Activated T-cell treated with anti-CD3 and anti-CD28 coated beads for 24 hours (primary cell): ENCODE measurements at places on chromosomes 12 and 14.

DNA sequence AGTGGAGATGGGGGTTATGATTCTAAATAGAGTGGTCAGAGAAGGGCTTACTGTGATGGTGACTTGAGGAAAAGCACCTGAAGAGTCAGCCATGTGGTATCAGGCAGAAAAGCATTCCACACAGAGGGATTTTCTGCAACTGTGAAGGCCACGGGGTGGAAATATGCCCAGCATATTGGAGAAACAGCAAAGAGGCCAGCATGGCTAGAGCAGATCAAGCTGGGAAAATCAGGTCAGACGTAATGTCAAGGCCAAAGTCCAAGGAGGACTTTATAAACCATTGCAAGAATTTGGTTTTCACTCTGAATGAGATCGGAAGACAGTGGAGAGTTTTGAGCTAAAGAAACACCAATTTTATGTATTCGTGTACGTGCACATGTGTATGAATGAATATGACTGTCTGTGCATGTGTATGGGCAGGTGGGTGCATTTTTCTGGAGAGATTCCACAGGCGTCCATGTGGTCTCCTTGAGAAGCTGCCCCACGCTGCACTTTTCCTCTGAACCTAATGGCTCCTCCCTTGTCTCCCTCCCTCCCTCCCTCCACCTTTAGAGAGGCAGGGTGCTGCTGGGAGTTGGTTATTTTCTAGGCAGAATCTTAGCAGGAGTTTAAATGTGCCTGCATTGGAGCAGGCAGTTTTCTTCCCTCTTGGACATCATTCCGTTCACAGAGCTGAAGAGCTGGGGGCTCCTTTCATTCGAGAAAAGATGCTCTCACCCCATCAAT is 97.4 kb upstream of the PPP4R3A start:
- no peak for DNase-seq

DNA sequence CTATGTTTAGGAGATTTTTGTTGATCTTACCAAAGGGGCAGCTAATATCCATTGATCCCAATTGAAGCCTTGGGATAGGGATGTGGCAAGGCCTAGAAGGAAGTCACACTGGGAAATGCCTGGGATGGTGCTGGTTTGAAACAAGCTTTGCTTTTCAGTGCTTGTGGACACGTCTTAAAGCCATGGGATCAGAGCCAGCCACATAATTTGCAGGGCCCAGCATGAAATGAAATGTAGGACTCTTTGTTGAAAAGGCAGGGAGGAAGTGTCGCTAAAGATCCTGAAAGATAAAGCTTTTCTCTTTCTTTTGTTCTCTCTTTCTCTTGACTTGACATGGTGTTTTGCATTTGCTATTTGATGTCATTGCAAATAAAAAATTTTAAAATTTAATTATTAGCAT is 5.0 kb downstream of the TTC9 start:
- DNase-seq: no peak

- DNase-seq: no peak
Observed at GRCh38 chr14:103243764-103244737, 90.0 kb upstream of the EIF5 start.

DNA sequence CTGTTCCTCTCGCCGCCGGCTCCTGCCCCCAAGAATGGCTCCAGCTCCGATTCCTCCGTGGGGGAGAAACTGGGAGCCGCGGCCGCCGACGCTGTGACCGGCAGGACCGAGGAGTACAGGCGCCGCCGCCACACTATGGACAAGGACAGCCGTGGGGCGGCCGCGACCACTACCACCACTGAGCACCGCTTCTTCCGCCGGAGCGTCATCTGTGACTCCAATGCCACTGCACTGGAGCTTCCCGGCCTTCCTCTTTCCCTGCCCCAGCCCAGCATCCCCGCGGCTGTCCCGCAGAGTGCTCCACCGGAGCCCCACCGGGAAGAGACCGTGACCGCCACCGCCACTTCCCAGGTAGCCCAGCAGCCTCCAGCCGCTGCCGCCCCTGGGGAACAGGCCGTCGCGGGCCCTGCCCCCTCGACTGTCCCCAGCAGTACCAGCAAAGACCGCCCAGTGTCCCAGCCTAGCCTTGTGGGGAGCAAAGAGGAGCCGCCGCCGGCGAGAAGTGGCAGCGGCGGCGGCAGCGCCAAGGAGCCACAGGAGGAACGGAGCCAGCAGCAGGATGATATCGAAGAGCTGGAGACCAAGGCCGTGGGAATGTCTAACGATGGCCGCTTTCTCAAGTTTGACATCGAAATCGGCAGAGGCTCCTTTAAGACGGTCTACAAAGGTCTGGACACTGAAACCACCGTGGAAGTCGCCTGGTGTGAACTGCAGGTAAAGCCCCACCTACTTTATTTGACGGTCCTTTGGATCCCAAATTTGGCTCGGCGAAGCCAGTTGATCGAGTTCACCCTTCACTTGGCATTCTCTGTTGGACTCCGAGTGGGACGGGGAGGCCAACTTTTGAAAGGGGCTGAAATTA is 1.5 kb downstream of the WNK1 start:
- peak; percentile 28 for DNase-seq

DNA sequence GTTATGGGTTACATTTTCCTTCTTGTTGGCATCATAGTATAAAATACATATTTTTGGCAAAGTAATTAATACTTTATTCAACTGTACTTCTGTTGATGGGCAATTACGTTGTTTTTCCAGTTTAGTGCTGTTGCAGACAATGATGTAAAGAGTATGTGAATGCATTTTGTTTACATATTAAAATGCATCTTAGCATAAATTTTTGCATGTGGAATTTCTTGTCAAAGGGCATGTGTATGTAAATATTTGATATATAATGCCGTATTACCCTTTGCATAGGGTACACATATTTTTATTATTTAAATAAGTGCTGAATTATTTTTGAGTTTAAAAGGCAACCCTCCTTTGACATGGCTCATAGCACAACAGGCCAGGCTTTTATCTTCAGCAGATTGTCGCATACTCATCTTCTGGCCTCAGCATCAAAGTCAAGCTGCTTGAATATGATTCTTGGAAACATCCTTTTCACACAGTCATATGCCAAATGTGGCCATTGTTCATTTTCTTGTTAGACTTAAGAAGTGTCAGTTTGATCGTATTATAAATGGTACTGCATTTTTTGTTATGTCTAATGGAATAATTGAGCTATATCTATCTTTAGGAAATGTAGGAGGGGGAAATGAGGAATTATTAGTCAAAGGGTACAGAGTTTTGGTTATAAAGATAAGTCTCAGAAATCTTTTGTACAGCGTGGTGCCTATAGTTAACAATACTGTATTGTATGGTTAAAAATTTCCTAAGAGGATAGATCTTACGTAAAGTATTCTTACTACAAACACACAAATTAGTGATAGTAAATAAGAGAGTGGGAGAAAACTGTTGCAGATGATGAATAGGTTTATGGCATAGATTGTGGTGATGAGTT is 138.5 kb downstream of the FUT8 start:
- no peak for DNase-seq

- no peak for DNase-seq
Observed at GRCh38 chr14:103839579-103839978, 7.8 kb downstream of the PPP1R13B start.

DNA sequence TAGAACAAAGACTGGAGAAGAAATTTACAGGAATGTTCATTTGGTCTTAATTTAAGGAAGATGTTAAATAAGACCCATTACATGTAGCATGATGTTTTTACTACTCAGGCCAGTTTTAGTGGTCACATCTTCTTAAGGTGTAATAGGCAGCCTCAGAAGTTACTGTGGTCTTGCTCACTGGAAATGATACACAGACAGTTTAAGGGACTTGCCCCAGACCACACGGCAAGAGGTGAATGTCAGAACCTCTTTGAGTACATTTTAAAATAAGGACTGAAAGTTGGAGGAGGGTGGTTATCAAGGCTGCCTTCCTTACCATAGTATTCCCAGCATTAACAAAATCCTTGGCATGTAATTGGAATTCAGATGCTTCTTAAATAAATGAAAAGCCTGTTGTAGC is 37.9 kb downstream of the LRRK2 start:
- no peak for DNase-seq

- DNase-seq: no peak
Observed at GRCh38 chr12:12660201-12660600, 35.8 kb downstream of the GPR19 start.

- no peak for DNase-seq
Observed at GRCh38 chr12:47753021-47754001, 5.4 kb downstream of the RAPGEF3 start.

DNA sequence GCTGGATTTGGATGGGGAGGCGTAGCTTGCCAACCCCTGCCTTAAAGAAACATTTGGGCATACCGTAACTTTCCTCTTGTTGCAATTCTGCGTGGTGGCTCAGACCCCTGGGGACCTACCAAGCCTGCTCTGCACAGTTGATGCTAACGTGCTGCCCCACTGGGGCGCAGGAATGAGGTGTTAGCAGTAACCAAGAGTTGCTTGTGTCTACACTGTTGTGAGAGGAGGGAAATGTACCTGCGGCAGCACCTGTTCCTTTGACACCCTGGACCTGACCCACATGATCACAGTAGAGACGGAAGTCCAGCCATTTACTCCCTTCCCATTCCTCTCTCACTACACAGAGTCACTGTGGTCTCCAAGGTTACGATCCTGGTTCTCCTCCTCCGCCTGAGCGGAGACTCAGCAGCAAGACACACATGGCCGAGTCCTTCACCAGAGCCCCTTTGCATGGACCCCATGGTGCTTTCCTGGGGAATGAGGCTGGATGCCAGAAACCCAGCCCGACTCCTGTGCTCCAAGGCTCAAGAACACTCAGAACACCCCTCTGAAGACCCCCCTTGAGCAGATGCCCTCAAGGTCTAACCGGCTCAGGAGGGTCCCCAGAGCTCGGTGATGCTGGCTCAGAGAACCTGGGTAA is 84.8 kb downstream of the FBXL14 start:
- DNase-seq: no peak

DNA sequence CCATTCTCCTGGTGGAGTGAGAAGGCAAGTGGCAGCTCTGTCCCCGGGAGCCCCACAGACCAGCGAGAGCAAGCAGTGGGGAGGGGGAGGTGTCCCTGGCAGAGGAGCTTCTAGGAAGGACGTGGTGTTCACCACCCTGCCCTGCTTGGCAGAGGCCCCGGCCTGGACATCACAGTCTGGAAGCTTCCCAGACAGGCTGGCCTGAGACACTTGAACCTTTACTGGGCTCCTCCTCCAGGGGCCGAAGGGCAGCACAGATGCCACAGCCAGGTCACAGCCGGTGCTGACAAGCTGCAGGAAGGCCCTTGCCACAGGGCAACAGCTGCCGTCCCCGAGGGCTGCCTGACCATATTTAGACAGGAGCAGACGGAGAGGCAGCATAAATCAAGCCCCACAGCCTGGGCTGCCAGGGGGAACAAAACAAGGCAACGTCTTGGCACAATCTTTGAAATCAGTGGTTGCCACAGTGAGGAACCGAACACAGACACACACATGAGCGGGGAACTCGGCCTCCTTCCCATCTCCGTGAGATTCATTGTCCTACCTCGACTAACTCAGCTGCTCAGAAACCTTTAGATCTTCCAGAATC is 28.5 kb downstream of the PRIMA1 start:
- no peak for DNase-seq

DNA sequence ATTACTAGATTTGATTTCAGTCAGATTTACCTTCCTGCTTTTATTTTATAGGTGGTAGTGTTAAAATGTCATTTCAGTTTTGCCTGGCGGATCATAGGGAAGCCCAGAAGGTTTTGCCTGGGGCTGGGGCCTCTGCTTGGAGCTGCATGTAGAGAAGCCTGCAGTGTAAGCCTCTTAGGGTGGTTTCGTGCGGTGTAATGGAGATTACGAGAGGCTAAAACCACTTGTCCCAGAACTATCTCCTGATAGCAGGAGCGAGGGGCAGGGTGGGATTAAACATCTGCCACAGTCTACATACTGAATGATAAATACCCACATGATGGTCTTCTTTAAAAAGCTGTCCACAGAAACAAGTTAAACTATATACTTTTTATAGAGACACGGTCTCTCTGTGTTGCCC is 35.0 kb upstream of the DICER1 start:
- DNase-seq: no peak

GRCh38 chr12:51752234-51752889 is 96.2 kb downstream of the FIGNL2 start:
- no peak for DNase-seq

DNA sequence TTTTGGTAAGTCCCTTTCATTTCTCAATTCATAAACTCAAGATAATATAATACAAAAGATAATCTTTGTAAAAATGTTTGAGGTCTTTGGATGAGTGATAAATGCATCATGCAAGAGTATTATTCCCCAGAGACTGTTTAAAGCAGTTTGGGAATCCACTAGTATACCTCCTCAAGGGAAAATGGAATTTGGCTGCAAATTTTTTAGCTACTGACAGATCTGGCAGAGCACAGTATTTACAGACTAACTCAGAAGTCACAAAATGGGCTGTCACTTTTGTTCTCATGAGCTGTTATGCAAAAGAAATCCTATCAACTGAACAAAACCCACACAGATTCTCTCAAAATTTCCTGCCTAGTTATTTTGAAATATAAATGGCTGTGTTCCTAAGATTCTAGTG is 9.9 kb downstream of the SPIC start:
- no peak for DNase-seq

DNA sequence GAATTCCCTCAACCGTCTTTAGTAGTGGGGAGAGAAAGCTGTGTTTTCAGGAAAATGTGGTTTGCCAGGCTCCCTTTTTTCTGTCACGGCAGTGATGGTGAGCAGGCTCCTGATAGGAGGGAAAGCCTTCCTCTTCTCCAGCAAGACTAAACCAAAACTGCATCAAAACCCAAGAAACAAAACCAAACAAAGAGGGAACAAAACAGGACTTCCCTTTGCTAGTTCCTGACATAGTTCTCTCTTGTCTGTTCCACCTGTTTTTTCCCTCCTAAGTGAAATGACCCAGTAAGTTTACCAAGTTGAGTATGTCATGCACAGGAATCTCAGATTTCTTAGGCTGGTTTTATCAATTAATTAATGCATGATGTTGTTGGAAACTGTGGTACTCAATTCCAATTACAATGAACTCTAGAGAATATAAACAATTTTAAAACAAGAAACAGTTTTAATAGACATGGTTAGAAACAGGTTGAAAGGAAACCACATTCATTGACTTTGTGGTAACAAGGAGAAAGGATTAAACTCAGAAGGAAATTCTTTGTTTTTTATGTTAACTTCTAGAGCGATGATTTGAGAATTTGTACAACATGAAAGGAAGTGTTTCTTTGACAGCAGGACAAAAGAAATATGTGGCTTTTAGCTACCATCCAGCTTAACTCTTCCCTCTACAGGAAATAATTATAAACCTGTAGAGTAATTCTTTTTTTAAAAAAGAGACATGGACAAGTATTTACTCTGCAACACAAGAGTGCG is 23.0 kb upstream of the CSRP2 start:
- no peak for DNase-seq

- no peak for DNase-seq
Observed at GRCh38 chr12:108305991-108306501, 33.1 kb downstream of the CMKLR1 start.
